Right atrium auricular region (tissue), 2 donors: ENCODE measurements at places on chromosomes 6 and 20. TPM values are rescaled to one million over a fixed set of nuclear protein-coding genes. Genes with fewer than 3 reads are reported as not detected.

BMP6 gene
- 19.1 TPM for total RNA-seq

SLC29A1 gene
- total RNA-seq: 105 TPM

- H3K27me3 ChIP-seq: no peaks in the 10 kb centered on the region
- no peak overlapping the region for H3K4me3 ChIP-seq
- H3K4me1 ChIP-seq: no peaks in the 10 kb centered on the region
- H3K27ac ChIP-seq: no peak overlapping the region
- no peaks in the 10 kb centered on the region for H3K36me3 ChIP-seq
Measured at GRCh38 chr6:134468633-134469032, 150.7 kb upstream of the SGK1 start.

DNA sequence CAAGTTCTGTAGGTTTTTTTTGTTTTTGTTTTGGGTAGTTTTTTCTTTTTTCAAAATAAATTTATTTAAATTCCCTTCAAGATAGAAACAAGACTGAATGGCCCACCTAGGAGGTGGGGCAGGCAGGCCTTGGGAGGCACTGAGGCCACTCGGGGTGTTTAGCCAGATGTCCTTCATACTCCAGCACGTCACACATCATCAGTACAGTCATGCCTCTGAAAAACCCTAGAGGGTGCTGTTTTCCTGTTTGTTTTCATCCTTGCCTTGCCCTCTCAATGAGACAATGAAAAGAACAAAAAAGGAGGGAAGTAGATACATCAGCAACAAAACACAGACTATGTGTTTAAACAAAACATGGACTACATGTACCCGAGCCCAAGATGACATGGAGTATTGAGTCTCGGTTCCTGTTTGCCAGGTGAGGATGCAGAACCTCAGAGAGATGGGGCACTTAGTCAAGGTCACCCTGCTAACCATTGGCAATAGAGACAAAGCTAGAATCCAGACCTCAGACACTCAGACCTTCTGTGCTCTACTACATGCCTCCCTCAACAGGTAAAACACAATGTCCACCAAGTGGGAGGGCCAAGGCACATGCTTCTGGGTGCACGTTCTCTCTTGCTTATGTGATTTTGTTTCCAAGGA is 26.8 kb upstream of the CLIC5 start:
- H3K4me1 ChIP-seq: no peaks in the 10 kb centered on the region
- no peaks in the 10 kb centered on the region for H3K36me3 ChIP-seq
- no peaks in the 10 kb centered on the region for H3K27me3 ChIP-seq
- H3K27ac ChIP-seq: no peak overlapping the region

GRCh38 chr6:170024940-170025339 is 265.9 kb downstream of the DLL1 start:
- no peak overlapping the region for H3K27ac ChIP-seq
- H3K36me3 ChIP-seq: no peaks in the 10 kb centered on the region
- no peak for DNase-seq
- no peaks in the 10 kb centered on the region for H3K27me3 ChIP-seq

DNA sequence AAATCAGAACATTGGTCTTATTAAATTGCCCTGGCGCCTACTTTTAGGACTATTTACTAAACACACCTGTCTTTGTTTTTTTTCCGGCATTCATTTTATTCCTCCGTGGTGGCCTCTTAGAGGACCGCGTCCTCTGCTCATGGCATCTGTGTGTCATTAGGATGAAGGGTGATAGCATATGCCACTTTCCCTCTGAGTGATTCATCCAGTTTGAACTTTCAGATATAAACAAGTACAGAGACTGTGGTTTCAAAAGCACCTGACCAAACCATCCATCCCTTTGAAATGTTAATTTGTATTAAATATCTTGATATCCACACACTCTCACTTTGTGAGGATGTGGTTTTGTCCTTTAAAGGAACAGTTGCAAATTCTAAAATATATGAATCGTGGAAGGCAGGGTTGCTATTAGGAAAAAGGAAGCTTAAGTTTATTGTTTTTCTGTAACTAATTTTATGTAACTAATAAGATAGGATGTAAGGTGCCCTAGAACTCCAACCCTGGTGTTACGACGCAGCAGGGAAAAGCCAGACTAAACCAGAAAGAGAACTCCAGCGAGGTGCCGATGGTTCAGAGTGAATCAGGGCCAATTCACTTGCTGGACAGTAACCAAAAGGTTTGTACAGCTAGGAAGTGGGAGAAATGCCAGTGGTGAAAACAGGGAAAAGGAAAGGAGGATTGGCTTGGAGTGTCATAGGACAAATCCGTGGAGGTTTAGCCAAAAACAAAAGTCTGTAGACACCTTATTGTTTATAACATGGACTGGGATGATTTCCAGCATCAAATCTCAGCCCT is 98.7 kb downstream of the SHLD1 start:
- no peak overlapping the region for H3K4me3 ChIP-seq
- no peaks in the 10 kb centered on the region for H3K27me3 ChIP-seq

CLIC5 gene
- 99.8 TPM for total RNA-seq

DNA sequence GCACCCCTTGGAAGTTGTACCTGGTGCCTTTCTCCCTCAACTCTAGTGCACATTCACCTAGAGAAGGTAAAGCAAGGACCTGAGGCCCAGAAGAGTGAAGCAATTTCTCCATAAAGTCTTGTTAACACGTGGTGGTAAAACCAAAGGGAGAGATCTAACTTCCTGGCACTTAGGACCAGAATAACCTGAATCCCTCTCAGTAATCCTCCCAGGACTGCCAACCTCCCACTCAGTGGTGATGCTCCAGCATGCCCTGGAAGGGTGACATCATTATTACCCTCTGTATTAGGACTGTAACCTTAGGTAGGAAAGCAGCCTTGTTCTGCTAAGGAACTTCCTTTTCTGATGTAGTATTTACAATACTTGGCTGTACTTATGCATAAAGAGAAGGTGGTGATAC is 330.6 kb upstream of the MARCKS start:
- DNase-seq: no peak
- H3K4me3 ChIP-seq: no peak overlapping the region
- no peak overlapping the region for H3K27ac ChIP-seq
- no peaks in the 10 kb centered on the region for H3K36me3 ChIP-seq
- no peaks in the 10 kb centered on the region for H3K4me1 ChIP-seq

CST5 gene
- total RNA-seq: not detected

DNA sequence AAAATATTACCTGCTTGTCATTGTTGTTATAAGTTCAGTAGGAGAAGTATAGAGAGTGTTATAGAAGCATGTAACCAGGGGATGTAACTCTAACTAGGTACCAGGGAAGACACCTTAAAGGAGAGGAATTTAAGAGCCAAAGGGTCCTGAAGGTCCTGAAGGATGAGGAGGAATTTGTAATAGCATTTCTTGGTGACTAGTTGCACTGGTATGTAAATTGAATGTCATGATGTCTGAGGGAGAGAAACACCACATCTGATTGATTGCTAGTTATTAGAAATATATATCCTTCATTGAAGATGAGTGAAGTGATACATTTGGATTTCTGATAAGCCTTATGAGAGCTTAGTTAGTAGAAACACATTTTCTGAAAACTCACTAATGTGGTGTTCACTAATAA is 643.8 kb downstream of the RFPL4B start:
- H3K27ac ChIP-seq: no peak overlapping the region
- H3K27me3 ChIP-seq: no peaks in the 10 kb centered on the region
- no peaks in the 10 kb centered on the region for H3K36me3 ChIP-seq
- H3K4me1 ChIP-seq: no peaks in the 10 kb centered on the region
- no peak overlapping the region for H3K4me3 ChIP-seq

TFAP2D gene
- total RNA-seq: not detected

TP53TG5 gene
- total RNA-seq: not detected

GRCh38 chr20:33840759-33841435 is 29.7 kb downstream of the CHMP4B start:
- H3K4me1 ChIP-seq: peaks cover 90% of the 10 kb centered on the region
- no peaks in the 10 kb centered on the region for H3K27me3 ChIP-seq
- H3K4me3 ChIP-seq: no peak overlapping the region
- H3K36me3 ChIP-seq: no peaks in the 10 kb centered on the region

DNA sequence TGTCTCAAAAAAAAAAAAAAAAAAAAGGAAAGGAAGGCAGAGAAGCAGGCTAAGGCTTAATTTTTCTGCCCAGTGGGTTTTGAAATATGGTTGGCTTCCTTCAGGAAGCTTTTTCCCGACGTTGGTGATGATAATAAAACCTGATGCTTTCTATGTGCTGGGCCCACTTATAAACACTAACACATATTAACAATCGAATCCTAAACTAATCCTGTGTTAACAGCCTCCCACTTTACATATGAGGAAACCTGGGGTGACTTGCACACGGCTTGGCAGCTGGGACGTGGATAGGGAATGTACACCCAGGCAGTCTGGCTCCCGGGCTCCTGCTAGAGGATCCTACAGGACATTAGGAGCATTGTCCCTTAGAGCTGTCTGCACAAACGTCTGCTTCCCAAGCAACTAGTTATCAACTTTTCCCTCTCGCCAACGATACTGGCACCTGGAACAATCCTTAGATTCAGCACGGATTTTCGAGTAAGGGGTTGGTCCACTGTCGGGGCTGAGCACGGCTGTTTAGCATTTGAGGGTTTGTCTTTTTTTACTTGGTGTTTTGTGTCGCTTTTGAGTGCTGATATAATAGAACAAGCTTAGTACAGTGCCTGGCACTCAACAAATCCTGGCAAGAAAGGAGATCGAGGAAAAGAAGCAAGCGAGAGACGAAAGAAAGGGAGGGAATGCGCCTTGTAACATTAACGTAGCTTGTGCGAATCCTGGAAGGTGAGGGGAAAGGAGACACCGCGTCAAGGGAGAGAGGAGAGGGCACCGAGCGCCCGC is 622 bp upstream of the KIZ start:
- peak overlapping the region; percentile 93 for H3K27ac ChIP-seq
- no peak for DNase-seq
- H3K4me3 ChIP-seq: peak overlapping the region; percentile 88
- H3K27me3 ChIP-seq: no peaks in the 10 kb centered on the region

DNA sequence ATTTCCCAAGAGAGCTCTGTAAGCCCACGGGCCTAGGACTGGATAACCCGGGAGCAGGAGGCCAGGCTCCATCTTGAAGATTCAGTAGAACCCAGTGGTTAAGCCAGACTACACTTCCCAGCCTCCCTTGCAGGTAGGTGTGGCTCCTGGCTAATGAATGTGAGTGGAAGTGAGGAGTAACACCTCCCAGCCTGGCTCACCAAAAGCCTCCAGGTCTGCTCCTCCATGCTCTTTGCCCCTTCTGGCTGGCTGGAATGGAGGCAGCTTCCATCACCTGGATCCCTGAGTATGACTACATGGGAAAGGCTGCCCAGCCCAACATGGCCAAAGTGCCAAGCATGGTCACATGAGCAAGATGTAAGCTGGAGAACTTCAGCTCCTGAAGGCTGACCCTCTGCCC is 9.7 kb downstream of the LRRN4 start:
- DNase-seq: no peak
- no peak overlapping the region for H3K4me3 ChIP-seq
- H3K27ac ChIP-seq: no peak overlapping the region
- H3K36me3 ChIP-seq: peaks cover 39% of the 10 kb centered on the region
- H3K4me1 ChIP-seq: no peaks in the 10 kb centered on the region

- H3K36me3 ChIP-seq: peaks cover 5% of the 10 kb centered on the region
- H3K27me3 ChIP-seq: no peaks in the 10 kb centered on the region
- H3K27ac ChIP-seq: no peak overlapping the region
- no peak for DNase-seq
- H3K4me3 ChIP-seq: no peak overlapping the region
Measured at GRCh38 chr6:107330168-107330567, 129.2 kb downstream of the PDSS2 start.

- H3K4me1 ChIP-seq: no peaks in the 10 kb centered on the region
- H3K27ac ChIP-seq: no peak overlapping the region
- no peak for DNase-seq
Measured at GRCh38 chr6:56345376-56345995, 98.1 kb upstream of the COL21A1 start.

- H3K4me3 ChIP-seq: no peak overlapping the region
- no peaks in the 10 kb centered on the region for H3K36me3 ChIP-seq
- H3K27ac ChIP-seq: no peak overlapping the region
- no peaks in the 10 kb centered on the region for H3K27me3 ChIP-seq
- peaks cover 11% of the 10 kb centered on the region for H3K4me1 ChIP-seq
Measured at GRCh38 chr6:140460267-140460666, 1085.8 kb upstream of the CITED2 start.

- no peak overlapping the region for H3K4me3 ChIP-seq
- H3K27ac ChIP-seq: no peak overlapping the region
- H3K4me1 ChIP-seq: no peaks in the 10 kb centered on the region
- H3K27me3 ChIP-seq: no peaks in the 10 kb centered on the region
- no peaks in the 10 kb centered on the region for H3K36me3 ChIP-seq
Measured at GRCh38 chr20:12722091-12722490, 286.7 kb upstream of the SPTLC3 start.

MAFB gene
- total RNA-seq: 31.7 TPM

- no peaks in the 10 kb centered on the region for H3K4me1 ChIP-seq
- no peak overlapping the region for H3K4me3 ChIP-seq
- H3K27me3 ChIP-seq: no peaks in the 10 kb centered on the region
Measured at GRCh38 chr6:77837034-77837784, 184.4 kb downstream of the MEI4 start.

DNA sequence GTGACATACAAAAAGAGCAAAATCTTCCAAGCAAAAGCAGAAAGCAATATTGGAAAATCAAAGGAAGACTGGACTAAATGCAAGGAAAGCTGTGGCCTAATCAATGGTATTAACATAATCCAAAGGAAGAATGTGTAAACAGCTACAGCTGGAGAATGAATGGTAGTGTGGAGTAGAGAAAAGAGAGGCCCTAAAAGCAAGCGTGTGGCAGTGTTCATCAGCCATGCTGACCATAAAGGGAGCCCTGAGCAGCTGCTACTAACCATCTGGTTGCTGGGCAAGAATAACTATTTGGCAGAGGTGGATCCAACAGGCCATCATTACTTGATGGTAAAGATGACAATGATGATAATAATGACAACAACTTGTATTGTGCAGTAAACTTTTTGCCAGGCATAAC is 148.5 kb upstream of the BEND6 start:
- DNase-seq: no peak
- H3K27ac ChIP-seq: peak overlapping the region; percentile 68
- no peaks in the 10 kb centered on the region for H3K27me3 ChIP-seq

GRCh38 chr6:157443066-157443800 is 62.2 kb downstream of the ZDHHC14 start:
- H3K27me3 ChIP-seq: no peaks in the 10 kb centered on the region
- H3K36me3 ChIP-seq: no peaks in the 10 kb centered on the region
- DNase-seq: no peak
- H3K4me3 ChIP-seq: no peak overlapping the region
- H3K27ac ChIP-seq: no peak overlapping the region

ZSCAN23 gene
- total RNA-seq: 0.59 TPM

DNA sequence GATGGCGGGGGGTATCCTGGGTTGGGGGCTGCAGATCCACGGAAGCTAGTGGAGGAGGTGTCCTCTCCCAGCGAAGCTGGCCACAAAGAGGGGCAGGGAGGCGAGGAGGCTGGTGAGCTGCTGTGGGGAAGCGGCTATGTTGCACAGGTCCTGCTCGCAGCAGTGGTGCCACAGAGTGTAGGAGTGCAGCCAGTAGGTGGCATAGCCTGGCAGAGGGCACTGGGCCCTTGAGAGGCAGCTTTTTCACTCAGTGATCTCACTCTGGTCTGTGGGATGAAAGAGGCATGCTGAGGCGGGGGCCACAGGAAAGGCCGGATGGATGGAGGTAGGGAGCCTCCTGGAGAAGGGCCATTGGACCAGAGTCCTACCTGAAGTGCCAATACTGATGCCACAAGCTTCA is 2.9 kb upstream of the LY6G6D start:
- no peaks in the 10 kb centered on the region for H3K27me3 ChIP-seq
- no peak for DNase-seq
- H3K4me3 ChIP-seq: no peak overlapping the region
- H3K36me3 ChIP-seq: no peaks in the 10 kb centered on the region
- H3K27ac ChIP-seq: no peak overlapping the region
